Stimulated activated CD4-positive, alpha-beta T cell treated with anti-CD3 and anti-CD28 coated beads, Interleukin-2, amount 100 ng/mL, for 48 hours (primary cell): ENCODE measurements at places on chromosomes 3 and 15.

DNA sequence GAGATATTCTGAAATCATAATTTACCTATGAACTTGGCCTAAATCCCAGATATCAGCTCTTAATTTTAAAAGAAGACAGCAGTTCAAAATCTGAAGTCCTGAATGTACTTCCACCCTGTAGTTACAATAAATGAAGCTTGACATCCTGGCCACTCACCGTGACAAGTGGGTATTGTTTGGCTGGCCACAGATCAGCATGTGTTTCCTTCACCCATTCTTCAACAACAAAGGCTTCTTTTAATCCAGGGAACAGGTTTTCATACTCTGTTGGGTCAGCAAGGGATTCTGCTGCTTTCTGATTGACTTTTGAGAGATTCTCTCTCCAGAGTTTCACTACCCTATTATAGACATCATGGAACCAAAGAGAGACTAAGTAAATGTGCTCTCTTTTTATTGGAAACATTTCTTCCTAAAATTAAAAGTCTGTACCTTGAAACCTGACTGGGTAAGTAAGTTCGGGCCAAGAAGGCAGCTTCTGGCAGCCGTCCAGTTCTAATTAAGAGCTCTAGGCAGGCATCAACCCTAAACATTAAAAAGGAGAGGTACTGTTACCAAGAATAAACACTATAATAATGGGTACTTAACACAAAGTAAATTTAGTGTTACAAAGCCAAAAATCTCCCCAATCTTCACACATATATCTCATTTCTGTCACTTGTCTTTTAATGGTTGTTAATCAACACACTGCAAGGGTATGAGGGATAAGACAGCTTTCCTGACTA, 15.2 kb downstream of the MRPS22 start:
- no peak for DNase-seq

DNA sequence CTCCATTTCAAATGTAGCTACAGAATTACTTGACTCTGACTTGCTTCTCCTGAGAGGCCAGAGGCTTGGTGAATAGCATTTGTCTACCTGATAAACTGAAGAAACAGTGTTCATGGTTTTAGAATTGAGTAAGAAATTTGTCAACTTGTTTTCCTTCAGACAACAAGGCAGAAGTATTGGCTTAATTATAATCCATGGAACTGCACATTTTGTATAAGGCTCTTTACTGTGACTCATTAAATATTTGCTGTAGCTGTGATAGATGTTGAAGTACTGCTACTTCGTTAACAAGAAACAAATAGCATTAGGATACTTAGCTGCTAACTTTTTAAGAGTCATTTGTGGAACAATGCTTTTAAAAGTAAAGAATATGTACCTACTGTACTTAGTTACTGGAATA, 4.6 kb downstream of the UNC13C start:
- DNase-seq, result no peak

- no peak for DNase-seq
Measured at GRCh38 chr3:60365360-60365759, 885.9 kb downstream of the FHIT start.

DNA sequence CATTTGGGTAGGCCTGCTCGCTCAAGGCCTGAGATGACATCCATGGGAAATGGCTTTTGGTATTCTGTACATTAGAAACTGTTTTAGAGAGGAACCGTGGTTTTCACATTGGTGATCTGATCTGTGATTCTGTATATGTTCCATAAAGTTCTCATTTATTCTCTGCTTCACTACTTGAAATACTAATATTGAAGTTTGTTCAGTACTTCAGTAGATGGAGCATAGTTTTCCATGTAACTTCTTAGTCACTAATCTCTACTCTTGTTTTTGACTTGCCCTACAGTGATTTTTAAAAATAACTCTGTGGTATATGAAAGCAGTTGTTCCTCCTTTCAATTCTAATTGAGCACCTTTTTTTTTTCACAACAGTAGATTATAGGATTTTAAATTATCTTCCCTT, 66.5 kb downstream of the MBNL1 start:
- no peak for DNase-seq

- DNase-seq, result no peak
Measured at GRCh38 chr3:47098910-47099309, 65.0 kb downstream of the SETD2 start.

DNA sequence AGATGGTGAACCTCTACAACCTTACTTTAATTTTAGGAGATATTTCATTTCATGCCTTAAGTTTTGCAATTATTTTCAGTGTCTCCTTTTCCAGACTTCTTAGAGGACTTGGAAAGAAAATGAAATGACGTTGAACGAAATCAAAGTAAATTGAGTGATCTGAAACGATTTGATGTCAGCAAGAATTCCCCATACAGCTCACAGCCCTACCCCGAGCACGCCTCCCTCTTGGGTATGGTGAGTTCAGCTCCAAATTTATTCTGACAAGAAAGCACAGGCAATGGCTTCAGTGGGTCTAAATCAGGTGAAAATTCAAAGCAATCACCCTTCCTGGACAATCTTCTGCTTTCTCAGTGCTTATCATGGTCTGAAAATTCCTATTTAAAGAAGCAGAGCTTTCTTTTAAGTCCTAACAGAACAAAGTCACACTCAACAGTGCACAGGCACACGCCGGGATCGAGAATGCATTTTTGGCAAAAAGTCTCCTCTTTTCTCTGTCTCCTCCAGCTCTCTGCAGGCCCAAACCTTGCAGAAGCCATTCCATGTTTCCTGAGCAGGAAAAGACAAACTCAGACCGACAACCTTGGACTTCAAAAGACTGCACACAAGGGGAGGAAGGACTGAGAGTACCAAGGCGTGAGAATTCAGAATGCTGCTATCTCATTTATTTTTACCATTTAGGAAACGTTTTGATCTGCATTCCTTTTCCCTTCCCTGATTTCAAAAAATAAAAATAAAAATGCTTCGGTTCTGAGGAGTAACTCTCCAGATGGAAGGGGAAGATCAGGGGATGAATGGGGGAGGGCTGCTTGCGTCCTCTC, 72.0 kb downstream of the CCNL1 start:
- no peak for DNase-seq

- DNase-seq, result no peak
Measured at GRCh38 chr3:71702131-71703024, 22.8 kb downstream of the EIF4E3 start.

DNA sequence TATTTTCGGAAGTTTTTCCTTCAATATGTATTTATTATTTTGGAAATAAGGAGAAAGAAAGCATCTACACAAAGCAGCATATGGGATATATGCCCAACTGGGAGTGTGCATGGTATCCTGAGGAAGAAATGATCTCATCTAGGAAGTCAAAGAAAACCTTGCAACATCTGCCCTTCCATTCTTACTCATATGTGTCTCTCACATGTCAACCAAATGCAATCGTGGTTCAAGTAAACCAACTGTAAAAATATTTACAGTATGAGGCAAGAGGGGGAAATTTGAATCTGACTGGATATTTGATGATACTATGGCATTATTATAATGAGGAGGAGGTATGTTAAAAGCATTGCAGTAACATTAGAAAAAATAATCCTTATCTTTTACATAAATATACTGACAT, 3.2 kb upstream of the SCG3 start:
- no peak for DNase-seq

DNA sequence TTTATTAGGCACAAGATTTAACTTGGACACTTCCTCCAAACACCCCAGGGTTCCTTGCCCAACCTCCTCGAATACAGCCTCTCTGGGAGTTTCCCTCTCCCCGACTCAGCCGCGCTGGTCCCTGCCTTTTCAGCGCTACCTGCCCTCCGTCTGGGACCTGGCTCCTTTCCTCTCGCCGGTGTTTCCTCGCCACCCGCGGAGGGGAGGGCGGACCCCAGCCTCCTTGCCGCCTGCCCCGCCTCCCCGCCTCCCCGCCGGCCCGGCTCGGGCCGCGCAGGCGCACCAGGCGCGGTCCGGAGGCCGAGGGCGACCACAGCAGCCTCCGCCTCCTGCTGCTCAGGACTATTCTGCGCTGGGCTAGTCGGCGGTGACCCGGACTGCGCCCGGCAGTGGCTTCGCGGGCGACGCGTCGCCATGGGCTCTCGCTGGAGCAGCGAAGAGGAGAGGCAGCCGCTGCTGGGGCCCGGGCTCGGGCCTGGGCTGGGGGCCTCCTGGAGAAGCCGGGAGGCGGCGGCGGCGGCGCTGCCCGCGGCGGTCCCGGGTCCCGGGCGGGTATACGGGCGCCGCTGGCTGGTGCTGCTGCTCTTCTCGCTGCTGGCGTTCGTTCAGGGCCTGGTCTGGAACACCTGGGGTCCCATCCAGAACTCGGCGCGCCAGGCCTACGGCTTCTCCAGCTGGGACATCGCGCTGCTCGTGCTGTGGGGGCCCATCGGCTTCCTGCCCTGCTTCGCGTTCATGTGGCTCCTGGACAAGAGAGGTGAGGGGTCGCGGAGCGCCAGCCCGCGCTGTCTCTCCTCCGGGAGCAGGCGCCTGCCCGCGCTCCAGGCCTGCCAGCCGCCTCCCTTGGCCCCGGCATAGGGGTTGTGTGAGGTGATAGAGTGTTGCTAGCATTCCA, at the start of gene SLC49A4:
Gene SLC49A4 (plus strand): TSS at position 291 of the 895 bp plus-strand sequence. CDS start 124 bp downstream, at position 415.
- DNase-seq, result peak; percentile 58

DNA sequence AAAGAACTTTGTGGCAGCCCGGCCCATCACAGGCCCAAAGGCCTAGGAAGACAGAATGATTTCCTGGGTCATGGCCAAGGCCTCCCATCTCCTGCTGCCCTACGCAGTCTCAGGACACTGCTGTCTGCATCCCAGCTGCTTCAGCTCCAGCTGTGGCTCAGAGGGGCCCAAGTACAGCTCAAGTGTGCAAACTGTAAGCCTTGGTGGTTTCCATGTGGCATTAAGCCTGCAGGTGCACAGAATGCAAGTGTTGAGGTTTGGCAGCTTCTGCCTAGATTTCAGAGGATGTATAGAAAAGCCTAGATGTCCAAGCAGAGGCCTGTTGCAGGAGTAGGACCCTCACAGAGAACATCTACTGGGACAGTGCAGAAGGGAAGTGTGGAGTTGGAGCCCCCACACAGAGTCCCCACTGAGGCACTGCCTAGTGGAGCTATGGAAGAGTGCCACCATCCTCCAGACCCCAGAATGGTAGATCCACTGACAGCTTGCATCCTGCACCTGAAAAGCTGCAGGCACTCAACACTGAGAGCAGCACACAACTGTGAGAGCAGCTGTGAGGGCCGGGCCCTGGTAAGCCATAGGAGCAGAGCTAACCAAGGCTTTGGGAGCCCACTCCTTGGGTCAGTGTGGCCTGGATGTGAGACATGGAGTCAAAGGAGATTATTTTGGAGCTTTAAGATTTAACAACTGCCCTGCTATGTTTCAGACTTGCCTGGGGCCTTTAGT, 208.2 kb upstream of the CMC1 start:
- DNase-seq, result no peak

DNA sequence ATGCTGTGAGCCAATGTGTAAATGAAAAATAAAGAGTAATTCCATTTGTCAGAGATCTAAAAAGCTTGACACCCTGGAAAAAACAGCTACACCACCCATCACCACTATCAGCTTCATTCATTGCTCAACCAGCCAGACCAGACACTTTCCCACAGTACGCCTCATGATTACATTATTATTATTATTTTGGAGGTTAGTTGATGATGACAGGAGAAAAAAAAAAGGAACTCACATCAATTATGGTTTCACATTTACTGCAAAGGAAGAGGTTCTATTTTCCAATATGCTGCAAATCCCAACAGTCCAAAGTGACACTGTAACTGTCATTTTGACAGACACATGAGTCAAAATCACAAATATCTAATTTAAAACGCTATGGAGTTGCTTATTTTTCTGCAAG, 134.7 kb upstream of the TSC22D2 start:
- DNase-seq, result no peak

DNA sequence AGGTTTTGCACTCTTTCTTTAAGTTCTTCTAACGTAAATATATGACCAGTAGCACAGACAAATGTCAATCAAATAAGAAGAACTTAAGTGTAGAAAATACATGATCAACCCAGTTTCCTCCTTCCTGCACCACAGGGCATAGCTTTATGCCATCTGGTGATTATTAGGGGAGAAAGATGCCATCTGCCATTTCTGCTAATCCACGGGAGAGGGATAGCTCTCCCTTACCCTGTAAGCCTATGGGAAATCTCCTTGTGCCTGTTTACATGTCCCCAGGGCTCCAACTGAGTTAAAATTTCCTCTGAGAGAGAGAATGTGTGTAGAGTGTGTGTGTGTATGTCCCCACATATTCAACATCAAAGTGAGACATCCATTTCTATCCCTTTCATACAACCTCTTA, 135.9 kb downstream of the RSL24D1 start:
- DNase-seq, result no peak

- DNase-seq, result no peak
Measured at GRCh38 chr3:120172070-120172469, 77.8 kb upstream of the GSK3B start.

- DNase-seq, result no peak
Measured at GRCh38 chr15:39587096-39587721, 6.3 kb downstream of the THBS1 start.

GRCh38 chr3:137972396-137972795, 37.6 kb upstream of the CLDN18 start:
- no peak for DNase-seq

GRCh38 chr3:138389841-138390581, 41.6 kb downstream of the MRAS start:
- no peak for DNase-seq

GRCh38 chr3:39513791-39514369, 46.4 kb downstream of the MOBP start:
- no peak for DNase-seq

- no peak for DNase-seq
Measured at GRCh38 chr3:188635258-188636042, 481.5 kb downstream of the LPP start.
